Kidney glomerular epithelial cell (primary cell): ENCODE measurements at places on chromosomes 12 and 14.

DNA sequence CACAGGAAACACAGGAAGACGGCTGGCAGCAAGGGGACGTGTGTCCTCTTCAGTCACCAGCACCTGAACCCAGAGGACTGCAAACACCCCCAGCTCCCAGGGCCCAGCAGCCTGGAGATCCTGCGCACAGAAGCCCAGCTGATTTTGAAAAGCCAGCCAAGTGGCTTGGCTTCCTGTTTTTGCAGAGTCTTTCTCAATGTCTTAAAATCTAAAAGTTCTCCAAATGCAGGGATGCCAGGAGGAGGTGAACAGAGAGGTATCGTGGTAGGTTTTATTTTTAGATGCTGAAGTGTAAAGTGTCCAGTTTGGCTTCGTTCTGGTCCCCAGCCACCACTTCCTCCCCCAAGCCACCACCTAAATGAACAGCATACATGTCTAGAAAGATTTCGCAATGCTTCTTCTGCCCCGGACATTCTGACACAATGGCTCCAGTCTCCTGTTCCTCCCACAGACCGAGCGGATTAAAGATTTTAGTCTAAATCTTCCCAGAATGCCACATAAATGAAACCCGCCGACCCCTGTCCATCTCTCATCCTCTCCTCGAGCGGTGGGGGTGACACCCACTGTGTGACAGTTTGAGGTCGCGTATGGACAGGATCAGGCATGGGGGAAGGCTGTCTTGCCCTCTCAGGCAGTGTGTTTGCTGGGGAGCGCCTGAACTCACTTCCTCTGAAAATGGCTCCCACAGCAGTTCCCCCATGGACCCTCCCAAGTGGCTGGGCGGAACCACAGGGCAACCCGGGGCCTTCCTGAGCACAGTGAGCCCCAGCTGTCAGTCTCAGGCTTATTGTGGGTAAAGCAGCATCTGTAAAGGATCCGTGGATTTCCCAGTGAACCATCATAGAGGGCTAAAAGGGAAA, 41.6 kb downstream of the ITPK1 start:
- DNase-seq: no peak

DNA sequence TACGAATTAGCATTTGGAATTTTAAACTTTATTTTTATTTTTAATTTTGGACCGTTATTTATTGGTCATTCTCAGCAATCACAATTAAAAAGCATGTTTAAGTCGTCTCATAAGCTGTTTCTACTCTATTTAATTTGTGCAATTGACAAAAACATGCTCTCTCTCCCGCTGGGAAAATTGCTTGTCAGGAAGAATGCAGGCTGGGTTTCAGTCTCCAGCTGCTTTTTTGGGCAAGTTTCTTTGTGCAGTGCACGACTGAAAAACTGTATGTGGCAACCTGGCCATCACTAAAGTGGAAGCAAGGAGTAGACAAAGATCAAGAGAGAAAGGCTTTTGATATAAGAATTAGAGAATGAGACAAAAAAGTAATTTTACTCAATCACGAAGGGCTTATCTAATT, 941.5 kb upstream of the MDGA2 start:
- DNase-seq: no peak

DNA sequence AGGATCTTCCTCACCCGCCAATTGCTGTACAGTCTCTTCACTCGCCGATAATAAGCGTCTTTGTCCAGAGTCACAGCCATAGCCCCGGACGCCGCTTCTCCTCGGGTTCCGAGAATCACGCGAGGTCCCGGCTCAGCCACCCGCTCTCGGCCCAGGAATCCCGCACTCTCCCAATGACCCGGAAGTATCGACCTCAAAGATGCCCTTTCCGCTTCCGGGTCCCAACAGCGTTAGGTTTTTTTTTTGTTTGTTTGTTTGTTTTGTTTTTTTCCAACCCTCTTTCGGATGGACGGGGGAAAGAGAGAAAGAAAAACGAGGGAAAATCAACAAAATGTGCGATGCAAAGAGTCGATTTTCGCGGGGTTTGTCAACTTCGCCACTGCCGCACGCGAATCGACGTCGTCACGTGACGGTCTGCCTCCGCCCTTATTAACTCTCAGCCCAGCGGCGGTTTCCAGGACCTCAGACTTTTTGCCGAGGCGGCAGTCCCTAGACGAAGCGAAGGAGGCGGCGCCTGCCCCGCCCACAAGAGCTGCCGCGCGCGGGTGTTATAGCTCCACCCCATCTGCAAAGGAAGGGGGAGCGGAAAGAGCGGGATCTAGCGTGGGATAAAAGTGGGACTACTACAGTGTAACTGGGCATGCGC, at the start of gene SUPT16H:
Gene SUPT16H (minus strand): TSS at position 172 of the 646 bp plus-strand sequence. CDS start 92 bp downstream, at position 80.
- peak; percentile 92 for DNase-seq

DNA sequence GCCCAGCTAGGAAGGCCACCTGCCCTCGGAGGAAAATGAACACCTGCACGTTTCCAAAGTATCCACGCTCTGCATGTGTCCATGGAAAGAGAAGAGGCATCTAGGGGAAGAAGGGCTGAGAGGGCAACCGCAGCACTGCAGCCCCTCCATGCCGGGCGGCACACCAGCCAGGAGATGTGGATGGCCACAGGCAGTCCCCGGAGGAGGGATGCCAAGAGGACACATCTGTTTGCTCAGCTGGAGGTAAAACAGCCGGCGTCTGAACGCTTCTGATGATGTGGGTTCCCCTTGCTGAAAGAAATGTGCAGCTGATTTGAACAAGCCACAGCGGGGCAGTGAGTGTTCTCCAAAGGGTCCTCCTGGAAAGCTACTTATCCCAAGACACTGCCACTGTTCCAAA, 34.0 kb downstream of the CHGA start:
- no peak for DNase-seq

- DNase-seq: no peak
Measured at GRCh38 chr14:61663312-61663979, 31.9 kb upstream of the HIF1A start.

- peak; percentile 27 for DNase-seq
Measured at GRCh38 chr14:75141967-75142366, 15.1 kb upstream of the NEK9 start.

DNA sequence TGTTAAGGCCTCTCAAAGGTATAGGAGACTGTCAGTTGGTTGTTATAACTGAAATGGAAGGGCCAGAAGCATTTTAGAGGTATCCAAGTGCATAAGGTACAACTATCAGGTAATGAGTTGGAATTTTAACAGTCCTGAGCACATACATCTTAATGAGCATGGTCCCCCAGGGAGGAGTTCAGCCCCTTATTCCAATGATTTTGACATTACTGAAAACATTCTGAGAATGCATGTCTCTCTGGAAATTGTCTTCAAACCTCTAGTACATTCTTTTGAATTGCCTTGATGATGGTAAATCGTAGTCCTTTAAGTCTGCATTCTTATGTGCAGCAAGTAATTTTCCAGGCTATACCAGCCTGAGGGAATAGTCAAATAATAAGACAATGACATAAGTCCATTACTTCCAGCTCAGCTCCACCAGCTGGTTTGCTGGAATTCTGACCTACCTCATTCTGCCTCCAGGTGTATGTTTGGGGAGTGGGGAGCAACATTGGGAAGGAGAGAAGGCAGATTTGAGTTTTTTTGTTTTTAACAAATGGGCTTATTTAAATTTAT, 239.2 kb downstream of the MSRB3 start:
- DNase-seq: no peak

GRCh38 chr12:115129727-115130126, 445.8 kb upstream of the TBX3 start:
- no peak for DNase-seq

DNA sequence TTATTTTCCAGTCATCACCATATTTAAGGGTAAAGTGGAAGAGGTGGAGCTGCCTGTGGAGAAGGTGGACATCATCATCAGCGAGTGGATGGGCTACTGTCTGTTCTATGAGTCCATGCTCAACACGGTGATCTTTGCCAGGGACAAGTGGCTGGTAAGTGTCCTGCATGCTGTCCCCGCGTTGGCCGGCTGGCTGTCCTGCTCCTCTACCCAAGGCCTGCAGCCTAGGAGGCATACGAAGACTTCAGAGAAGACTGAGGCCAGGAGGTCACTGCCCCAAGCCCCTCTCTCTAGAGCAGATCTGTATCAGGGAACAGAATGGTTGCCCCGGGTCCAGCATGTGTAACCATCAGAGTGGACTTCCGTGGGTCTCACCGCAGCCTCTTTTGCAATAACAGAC, 77.7 kb downstream of the PRMT8 start:
- no peak for DNase-seq

GRCh38 chr12:70691018-70691672, 53.9 kb upstream of the PTPRB start:
- no peak for DNase-seq

DNA sequence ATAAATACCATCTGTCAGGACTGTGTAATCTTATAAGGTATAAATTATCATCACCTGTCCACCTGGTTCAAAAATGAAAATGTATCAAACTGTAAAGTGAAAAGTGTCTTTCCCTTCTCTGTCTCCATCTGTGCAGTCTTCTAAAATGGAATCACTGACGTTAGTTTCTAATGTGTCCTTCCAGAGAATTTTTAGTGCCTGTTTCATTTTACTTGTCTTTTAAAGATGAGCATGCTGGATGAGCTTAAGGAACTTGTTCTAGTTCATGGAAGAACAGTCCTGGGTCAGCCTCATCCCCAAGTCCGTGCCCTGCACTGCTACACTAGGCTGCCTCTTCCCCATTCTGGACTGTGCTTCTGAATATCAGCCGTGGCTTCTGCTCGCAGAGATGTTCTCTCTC, 5.4 kb upstream of the NT5DC3 start:
- no peak for DNase-seq

GRCh38 chr12:57965766-57966165, 24.4 kb downstream of the ATP23 start:
- DNase-seq: no peak

DNA sequence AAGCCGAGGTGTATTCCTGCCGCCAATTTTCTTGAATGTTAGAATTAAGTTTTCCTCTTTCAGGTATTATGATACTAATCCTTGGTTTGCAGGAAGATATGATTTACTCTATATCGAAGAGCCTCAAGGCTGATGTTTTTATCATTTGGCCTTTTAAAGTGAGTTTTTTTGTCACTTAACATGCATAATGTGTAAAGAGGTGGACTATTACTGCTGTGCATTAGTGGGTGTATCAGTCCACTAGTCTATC, 11.1 kb upstream of the TMPO start:
- DNase-seq: no peak

DNA sequence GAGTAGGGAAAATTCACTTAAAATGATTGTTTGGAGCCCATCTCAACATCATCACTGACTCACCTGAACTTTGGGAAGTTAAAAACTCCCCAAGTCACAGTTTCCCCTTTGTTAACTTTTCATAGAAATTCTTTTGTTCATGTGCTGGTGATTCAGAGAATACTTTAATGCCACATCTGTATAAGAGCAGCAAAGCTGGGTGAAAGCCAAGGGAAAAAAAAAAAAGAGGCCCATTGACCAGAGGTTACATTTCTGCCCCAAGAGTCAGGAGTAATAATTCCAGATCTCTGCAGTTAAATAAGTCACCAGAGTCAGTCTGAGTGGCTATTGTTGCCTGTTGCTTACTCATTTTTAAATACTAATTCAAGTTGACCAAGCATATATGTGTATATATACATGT, 136.4 kb upstream of the LGR5 start:
- peak; percentile 57 for DNase-seq

DNA sequence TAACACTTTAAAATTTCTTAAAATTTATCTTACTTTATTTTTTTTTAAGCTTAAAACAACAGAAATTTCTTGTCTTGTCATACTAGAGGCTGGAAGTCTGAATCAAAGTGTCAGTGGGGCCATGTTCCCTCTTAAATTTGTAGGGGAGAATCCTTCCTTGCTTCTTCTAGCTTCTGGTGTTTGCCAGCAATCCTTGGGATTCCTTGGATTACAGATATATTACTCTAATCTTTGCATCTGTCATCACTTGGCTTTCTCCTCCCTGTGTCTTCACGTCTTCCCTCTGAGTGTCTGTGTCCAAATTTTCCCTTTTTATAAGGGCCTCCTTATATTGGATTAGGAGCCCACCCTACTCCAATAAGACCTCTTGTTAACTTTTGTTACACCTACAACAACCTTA, 135.6 kb upstream of the PTPRB start:
- DNase-seq: no peak

DNA sequence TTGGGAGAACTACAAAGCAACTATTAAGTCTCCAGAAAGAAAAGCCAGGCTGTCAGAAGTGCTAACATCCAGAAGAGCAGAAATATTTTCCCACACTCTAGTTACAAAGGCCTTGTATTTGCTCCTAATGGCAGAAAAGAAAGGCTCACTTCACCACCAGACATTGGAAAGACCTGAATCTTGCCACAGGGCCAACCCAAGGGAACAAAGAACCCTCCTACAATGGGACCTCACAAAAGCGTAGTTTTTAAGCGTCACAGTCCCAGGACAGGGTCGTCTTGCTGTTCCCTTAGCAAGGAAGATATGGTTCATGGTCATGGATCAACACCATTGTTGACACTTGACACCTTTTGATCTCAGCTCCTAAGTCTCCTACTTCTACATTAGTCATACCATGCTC, 119.1 kb downstream of the RPS29 start:
- no peak for DNase-seq

DNA sequence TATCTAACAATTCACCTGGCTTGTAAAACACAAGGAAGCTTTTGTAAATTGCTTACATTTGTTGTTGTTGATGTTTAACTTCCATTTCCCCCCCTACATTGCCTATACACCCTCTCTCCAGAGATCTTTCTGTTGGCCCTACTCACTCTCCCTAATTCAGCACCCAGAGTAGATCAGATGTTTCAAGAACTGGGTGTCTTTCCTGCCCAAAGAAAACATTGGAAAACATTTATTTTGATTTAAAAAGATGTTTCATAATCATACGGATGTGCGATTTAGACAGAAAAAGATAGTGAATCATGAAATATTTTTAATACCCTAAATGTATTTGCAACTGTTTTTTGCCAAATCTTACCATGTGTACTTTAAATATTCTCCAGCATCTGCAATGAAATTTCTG, 446.4 kb upstream of the RGS6 start:
- DNase-seq: no peak

DNA sequence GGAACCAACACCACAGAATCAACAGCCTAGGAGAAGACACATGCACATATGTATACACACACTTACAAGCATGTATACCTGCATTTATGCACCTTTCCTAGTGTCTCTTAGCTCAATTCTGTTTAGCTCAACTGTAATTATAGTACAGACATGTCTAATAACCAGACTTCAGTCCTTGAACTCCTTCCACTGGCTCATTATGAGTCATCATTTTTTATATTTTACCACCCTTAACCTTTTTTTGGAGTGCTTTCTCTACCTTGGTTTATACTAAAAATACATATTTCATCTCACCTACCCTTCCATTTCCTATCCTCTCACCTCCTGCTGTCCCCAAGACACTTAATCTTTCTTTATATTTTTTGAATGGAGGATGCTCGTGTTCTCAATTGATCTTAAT, 110.4 kb downstream of the ARID2 start:
- no peak for DNase-seq

DNA sequence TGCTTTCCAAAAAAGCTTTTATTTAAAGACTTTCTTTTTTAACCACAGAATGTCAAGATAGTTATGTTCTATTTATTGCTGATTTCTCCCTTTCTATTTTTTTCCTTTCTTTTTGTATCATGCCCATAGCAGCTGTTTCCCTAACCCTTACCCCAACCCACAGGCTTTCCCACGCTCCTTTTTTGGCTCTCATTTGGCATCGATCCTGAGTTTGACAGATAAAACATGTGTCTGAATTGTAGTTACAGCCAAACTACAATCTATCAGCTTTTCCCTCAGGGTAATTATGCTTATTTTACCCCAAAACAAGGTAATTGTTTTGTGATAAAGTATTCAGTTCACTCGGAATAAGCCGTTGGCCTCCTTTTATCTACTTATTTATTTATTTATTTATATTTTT, 46.7 kb downstream of the PDE3A start:
- DNase-seq: no peak
